ENCODE measurements at places on chromosomes 12 and 14.

DNA sequence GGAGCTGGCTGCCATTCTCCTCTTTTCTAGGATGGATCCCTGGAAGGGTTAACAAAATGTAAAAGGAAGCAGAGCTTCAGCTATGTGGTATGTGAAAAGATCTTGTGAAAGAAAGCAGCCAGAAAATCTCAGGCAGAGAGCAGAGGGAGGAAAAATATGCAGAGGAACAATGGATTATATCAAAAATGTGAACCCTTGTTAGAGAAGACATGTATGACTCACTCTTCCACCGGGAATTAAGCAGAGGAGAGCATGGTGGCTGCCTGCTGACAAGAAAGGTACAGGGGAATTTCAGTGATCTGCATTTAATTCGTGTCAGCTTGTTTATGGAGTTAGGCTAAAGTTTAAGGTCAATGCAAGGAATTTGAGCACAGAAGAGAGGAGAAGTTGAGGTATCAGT lies 46.3 kb downstream of the KCNA1 start:
- no peak for DNase-seq

DNA sequence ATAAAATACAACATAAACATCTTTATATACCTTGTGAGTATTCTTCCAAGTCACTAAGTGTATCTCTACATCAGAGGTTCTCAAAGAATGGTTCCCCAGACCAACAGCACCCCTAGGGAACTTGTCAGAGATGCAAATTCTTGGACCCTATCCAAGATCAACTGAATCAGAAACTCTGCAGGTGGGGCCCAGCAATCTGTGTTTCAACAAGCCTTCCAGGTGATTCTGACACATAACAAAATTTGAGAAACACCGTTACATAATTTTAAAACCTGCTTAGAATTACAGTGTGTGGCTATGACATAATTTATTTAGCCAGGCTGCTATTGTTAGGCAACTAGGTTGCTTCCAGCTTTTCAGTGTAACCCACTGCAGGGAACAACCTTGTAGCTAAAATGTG lies 49.8 kb downstream of the NTN4 start:
- peak; percentile 83 for DNase-seq

DNA sequence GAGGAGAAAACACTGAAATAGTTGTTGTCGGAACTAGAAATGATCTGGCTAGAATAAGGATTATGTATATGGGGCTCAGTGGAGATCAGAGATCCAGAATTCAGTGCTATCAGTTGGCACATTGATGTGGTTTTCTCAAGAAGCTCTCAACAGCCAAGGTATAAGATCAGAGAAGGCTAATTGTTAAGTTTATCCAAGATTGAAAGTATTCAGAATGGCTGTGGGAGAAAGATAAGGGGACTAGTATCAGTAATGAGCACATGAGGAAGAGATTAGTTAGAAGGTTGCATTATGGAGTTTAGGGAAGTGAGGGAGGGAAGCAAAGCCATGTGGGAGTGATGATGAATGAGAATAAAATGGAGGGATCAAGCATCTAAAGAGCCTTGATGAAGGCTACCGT lies 128.1 kb upstream of the MIS18BP1 start:
- no peak for DNase-seq

DNA sequence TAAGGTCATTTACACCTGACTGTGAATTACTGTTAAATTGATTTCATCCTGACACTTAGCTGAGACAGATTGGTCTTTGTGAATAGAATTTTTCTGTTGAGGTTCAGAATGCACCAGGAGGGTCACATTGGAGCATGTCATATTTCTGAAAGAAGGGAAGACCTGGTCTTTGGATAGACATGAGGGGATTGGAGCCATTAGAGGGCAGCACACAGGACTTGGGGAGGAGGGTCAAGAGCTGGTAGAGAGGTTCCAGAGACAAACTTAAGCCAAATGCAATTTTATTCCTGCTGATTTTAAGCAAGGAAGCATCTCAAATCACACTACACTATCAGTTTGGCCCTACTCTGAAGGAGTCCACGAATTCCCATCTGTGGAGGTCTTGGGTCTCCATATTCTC lies 41.1 kb downstream of the GUCY2C start:
- no peak for DNase-seq

DNA sequence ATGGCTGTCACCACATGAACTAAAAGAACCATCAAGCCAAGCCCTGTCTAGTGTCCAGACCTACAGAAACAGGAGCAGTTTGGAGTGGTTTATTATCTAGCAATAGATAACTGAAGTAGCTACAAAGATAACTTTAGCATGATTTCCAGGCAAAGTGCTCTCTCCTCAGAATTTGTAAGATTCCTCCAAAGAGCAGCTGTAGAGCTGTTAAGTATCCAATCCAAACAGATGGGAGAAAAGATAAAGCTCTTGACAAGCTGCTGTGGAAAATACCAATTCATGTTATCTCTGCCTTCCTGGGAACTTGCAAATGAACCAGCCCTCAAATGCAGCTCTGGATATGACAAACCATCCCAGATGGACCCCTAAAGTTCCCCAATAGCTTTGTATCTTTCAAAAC lies 78.9 kb upstream of the RESF1 start:
- DNase-seq, result no peak

DNA sequence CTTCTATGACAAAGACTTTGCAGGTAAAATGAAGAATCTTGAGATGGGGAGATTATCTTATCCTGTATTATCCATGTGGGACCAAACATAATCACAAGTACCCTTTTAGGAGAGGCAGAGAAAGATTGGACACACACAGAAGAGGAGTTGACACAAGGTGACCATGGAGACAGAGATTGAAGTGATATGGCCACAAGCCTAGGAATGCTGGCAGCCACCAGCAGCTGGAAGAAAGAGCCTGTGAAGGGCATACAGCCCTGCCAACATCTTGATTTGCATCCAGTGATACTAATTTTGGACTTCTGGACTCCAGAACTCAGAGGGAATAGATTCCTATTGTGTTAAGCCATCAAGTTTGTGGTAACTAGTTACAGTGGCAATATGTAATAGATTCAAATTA lies 78.1 kb downstream of the RPS29 start:
- DNase-seq, result no peak

DNA sequence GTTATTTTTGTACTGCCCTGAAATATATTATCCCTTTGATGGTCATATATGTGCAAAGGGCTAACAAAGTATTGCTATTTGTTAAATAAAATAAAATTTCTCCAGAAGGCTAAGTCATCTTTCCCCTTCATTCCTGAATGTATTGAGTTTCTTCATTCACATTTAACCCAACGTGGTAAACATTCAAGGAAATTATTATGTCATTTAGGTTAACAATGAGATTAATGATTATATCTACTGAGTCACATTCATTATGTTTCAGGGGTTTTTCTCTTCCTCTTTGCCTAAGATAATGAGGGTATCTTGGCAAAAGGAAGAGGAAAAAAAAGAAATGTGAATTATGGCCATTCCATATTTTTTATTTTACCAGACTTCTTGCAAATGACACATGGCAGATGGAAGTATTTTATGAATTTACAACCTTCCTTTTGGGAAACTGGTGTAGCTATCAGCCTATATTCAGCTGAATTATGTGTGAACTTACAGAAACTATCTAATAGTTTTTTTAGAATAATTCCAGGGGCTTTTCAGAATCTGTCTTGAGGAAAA lies 27.2 kb downstream of the TSPAN8 start:
- DNase-seq, result no peak
